ENCODE measurements at places on chromosomes 3 and 15.

GRCh38 chr15:70936326-70936725, 43.7 kb downstream of the LRRC49 start:
- no peak for ATAC-seq

- ATAC-seq, result no peak
Observed at GRCh38 chr15:41233367-41233771, 2.3 kb downstream of the CHP1 start.

DNA sequence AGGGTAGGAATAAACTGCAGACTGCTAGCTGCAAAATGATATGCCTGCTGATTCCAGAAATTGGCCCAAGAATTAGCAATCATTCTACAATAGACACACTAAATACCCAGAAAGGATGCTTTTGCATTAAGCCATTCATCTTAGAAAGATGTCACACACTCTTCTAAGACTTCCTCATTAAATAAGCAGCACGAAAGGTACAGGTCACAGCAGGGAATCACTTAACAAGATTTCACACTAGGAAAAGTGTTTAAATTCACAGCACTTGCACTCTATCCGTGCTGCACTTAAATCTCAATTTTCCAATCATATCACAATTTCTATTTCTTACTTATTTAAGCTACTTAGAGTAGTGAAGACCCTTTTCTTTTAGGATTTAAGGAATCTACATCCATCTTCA, 372.8 kb upstream of the CBLB start:
- ATAC-seq, result no peak

DNA sequence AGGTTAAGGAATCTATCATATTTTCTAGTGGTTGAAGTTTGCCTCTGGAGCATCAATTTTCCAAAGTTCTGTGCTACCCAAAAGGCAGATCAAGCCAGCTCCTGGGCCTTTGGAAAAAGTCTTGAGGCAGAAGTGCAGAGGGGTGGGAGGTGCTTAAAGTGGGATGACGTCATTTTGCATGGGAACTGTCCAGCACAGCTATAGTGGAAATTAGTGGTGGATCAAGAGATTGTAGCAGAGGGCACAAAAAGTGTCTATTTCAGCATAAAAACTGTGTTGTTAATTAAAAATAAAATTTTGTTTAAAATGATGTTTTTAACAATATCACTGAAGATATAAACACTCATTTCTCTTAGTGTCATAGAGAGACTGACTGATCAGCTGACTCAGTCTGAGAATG, 221.9 kb downstream of the LRRN1 start:
- no peak for ATAC-seq

GRCh38 chr3:131417751-131418150, 36.2 kb downstream of the NUDT16 start:
- no peak for ATAC-seq

- ATAC-seq, result no peak
Observed at GRCh38 chr15:79089331-79089889, 1.2 kb downstream of the RASGRF1 start.

DNA sequence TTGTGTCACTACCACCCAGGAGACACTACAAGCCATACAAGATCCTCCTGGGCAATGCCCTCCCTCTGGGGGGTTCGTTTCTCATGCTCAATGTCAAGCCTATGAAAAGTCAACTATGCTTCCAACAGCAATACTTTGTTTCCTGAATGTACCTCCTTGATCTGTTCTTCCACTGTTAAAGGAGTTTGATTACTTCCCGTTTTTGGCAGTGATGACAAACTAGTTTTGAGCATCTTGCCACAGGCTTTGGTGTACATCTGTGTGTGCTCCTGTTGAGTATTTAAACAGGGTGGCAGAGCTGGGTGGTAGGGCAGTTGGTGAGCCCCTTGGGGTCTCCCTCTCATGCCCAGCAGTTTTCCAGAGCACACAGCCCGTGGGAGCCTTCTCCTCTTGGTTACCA, 81.4 kb downstream of the IL12A start:
- ATAC-seq, result no peak

Data from gastroesophageal sphincter (tissue), 4 donors.